Thyroid gland (tissue), 4 donors: ENCODE measurements at places on chromosomes 2 and 18. TPM values are rescaled to one million over a fixed set of nuclear protein-coding genes. Genes with fewer than 3 reads are reported as not detected.

GRCh38 chr2:204486321-204486720 is 59.0 kb upstream of the PARD3B start:
- no peaks in the 10 kb centered on the region for H3K27me3 ChIP-seq
- H3K27ac ChIP-seq, result no peak overlapping the region
- no peak overlapping the region for H3K4me3 ChIP-seq
- DNase-seq, result no peak

Gene PSMG2
- 65.7 TPM for total RNA-seq

DNA sequence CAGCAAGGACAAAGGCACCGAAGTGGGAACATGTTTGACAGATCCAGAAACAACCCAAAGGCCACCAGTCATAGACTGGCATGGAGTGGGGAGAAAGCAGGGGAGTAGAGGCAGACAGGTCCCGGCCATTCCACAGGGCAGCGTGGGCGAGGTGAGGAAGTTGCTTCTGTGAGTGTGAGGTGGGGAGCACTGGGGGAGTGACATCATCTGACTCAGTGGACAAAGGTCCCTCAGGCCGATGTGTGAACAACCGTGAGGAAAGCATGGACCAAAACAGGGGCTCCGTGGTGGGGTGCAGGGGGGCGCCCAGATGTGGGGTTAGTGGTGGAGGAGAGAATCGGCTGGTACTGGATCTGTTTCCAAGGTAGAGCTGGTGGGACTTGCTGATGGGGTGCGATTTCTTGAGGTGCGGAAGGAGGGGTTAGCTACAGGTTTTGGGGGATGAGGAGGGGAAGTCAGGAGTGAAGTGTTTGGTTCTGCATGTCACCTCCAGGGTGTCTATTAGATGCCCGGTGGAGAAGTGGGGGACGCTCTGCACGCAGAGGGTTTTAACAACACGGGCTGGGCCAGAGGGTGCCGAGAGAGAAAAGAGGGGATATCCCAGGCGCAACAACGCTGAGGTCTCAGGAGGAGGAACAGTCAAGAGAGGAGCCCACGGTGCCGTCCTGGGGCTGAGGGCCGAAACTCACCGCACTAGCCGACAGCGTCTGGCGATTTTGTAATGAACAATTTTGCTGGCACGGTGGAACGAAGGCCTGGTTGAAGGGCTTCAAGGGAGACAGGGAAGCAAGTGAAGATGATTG is 2.5 kb upstream of the SFT2D3 start:
- no peak for DNase-seq
- no peaks in the 10 kb centered on the region for H3K36me3 ChIP-seq
- H3K27me3 ChIP-seq, result no peaks in the 10 kb centered on the region
- peaks cover 19% of the 10 kb centered on the region for H3K4me1 ChIP-seq

DNA sequence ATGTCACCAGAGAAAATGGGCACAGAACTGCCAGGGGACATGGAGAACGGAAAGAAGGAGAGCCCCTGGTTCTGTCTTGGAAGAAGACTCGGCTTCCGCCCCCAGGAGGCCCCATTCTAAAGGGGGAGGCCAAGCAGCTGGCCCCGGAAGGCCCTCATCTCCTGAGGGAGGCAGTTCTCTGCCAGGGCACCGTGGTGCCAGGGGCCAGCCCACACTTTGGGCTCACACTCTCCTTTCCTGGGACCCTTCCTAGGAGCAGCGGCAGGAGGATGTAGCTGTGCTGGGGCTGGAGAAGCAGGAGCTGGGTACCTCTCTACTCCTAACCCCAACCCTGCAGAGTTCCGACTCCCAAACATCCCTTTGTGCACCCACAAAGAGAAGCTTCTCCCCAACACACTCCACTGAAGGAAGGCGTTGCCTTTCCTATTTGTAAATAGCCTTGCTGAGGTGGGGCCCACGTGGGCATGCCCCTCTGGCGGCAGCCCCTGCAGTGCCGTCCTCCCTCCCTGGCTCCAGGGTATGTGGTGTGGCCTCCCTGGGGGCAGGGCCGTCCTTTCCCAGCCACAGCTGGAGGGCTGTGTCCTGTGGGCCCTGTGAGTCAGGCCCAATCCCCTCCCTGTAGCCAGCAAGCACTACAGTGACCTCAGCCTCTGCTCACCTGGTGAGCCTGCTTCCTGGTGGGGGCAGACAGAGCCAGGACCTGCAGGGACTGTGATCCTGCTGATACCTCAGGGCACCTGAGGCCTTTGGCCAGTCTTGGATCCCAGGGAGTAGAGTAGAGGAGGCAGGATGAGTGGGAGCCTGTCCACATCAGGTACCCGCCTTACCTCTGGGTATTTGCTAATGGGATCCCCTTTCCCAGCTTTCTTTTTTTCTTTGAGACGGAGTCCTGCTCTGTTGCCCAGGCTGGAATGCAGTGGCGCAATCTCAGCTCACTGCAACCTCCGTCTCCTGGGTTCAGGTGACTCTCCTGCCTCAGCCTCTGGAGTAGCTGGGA is 26.6 kb downstream of the ZFP36L2 start:
- no peaks in the 10 kb centered on the region for H3K36me3 ChIP-seq
- no peaks in the 10 kb centered on the region for H3K4me1 ChIP-seq
- no peak for DNase-seq
- no peak overlapping the region for H3K27ac ChIP-seq
- H3K27me3 ChIP-seq, result no peaks in the 10 kb centered on the region
- H3K4me3 ChIP-seq, result no peak overlapping the region

Gene RASGRP3
- total RNA-seq, result 46.9 TPM

- no peak for DNase-seq
- no peak overlapping the region for H3K4me3 ChIP-seq
- no peaks in the 10 kb centered on the region for H3K4me1 ChIP-seq
- H3K27ac ChIP-seq, result no peak overlapping the region
Observed at GRCh38 chr2:108458082-108458481, 9.1 kb downstream of the GCC2 start.

Gene CNGA3
- total RNA-seq, result not detected

- no peaks in the 10 kb centered on the region for H3K27me3 ChIP-seq
- H3K4me1 ChIP-seq, result peaks cover 37% of the 10 kb centered on the region
- DNase-seq, result no peak
- no peaks in the 10 kb centered on the region for H3K36me3 ChIP-seq
Observed at GRCh38 chr2:42918671-42919318, 126.4 kb upstream of the HAAO start.

DNA sequence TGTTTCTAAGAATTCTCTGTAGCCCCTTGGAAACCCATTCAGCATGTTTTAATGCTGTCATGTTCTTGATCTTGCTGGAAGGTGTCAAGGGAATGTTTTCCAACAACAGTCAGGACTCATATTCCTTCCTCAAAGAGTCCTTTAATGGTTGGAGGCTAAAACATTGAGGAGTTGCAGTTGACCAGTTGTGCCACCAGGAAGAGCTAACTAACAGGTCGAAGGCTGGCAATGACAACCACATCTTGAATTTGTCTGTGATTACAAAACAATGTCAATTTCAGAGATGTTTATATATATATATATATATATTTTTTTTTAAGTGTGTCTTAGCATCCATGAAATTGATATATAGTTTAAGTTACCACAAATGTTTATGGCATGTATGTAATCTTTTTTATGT is 151.5 kb downstream of the INO80D start:
- no peaks in the 10 kb centered on the region for H3K36me3 ChIP-seq
- no peaks in the 10 kb centered on the region for H3K27me3 ChIP-seq
- no peak overlapping the region for H3K4me3 ChIP-seq
- H3K27ac ChIP-seq, result no peak overlapping the region
- DNase-seq, result no peak

DNA sequence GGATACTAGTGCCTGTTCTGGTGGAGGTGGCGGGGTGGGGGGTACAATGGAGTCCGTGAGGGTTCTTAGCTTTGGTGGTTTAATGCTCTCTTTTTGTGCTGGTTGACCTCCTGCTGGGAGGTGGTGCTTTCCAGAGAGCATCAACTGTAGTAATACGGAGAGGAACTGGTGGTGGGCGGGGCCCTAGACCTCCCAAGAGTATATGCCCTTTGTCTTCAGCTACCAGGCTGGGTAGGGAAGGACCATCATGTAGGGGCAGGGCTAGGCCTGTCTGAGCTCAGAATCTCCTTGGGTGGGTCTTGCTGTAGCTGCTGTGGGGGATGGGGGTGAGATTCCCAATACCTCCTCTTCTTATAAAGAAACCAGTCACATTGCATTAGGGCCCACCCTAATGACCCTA is 27.1 kb downstream of the CAMKMT start:
- H3K27ac ChIP-seq, result no peak overlapping the region
- H3K36me3 ChIP-seq, result no peaks in the 10 kb centered on the region
- H3K27me3 ChIP-seq, result no peaks in the 10 kb centered on the region
- no peak for DNase-seq

DNA sequence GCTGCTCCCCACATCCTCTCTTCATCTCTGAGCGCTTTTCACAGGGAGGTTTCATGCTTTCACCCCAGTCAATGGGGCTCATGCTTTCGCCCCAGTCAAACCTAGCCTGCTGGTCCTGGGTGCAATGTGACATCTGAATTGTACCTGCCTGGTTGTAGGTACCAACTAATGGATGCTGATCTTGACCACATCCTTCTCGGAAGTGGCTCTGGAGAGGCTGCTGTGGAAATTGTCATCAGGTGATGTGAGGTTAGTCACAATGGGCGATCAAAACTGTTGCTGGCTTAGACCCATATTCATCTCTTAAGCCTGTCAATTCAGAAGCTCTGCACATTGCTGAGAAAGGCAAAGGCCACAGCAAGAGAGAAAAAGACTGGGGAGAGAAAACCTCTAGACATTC is 32.7 kb upstream of the ALKAL2 start:
- no peak overlapping the region for H3K27ac ChIP-seq
- DNase-seq, result no peak
- H3K27me3 ChIP-seq, result no peaks in the 10 kb centered on the region
- no peak overlapping the region for H3K4me3 ChIP-seq

Gene KLHL29
- total RNA-seq, result 2.7 TPM

DNA sequence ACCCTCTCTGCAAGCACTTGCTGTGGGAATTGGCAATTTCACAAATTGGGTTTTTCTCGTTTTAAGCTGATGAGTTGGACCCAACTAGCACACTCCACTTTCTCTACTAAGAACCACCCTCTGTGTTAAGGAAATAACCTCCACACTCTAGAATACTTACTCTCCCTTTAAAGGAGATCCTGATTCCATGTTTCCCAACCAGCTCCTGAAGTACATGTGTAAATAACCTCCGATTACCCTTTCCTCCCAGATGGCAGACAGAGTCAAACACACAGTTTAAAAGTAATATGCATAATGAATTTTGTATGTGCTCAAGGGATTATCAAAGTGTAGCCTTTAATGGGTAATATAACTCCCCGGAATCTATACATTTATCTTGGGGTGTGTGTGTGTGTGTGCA is 171.3 kb upstream of the OSR1 start:
- H3K36me3 ChIP-seq, result no peaks in the 10 kb centered on the region
- no peak for DNase-seq
- H3K4me3 ChIP-seq, result no peak overlapping the region
- H3K27me3 ChIP-seq, result no peaks in the 10 kb centered on the region
- H3K27ac ChIP-seq, result no peak overlapping the region
- no peaks in the 10 kb centered on the region for H3K4me1 ChIP-seq

Gene GKN1
- not detected for total RNA-seq

DNA sequence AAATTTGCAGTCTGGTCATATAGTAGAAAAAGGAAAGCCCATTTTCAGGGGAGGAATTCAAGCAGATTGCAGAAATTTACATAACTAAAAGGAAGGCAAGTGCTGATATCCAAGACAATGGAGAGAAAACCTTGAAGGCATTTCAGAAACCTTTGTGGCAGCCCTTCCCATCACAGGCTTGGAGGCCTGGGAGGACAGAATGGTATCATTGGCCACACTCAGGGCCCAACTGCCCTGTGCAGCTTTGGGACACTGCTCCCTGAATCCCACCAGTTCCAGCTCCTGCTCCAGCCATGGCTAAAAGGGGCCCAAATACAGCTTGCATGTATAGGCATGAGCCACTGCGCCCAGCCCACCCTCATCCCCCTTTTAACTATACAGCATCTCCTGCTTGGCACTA is 81.1 kb upstream of the NYAP2 start:
- no peak overlapping the region for H3K27ac ChIP-seq
- no peak for DNase-seq
- H3K4me1 ChIP-seq, result no peaks in the 10 kb centered on the region

DNA sequence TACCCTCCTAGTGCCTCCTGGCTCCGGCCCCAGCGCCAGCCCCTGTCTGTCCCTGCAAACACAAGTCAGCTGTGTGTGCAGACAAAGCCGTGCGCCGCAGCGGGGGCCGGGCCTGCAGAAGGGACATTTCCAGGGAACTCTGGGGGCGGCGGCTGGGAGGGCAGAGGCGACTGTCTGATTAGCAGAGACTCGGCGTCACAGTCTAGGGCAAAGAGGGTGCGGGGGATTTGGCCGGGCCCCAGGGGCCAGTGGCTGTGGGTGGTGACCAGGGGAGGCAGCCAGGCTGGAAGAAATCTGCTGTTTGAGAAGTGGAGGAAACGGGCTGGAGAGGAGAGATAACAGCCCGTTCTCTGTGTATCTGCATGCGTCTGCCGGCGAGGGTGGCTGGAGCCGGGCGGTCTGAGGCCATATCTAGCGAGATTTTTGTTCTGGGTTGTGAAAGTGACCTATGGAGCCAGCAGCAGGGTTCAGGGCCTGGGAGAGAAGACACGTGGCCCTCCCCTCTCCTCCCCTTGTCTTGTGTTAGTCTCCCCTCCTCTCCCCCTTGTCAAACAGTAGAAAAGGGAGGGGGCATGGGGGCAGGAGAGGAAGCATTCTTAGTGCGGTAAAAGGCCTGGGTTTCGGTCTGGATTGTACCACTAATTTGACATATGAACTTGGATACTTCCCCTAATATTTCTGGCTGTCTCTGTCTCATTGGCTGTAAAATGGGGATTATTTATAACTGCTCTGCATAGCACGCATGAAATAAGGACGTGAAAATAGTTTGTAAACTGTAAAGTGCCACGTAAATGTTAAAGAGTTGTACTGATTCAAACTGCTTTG is 169.4 kb downstream of the SMAD7 start:
- no peaks in the 10 kb centered on the region for H3K27me3 ChIP-seq
- H3K4me1 ChIP-seq, result peaks cover 31% of the 10 kb centered on the region
- no peaks in the 10 kb centered on the region for H3K36me3 ChIP-seq

- H3K4me1 ChIP-seq, result peaks cover 22% of the 10 kb centered on the region
- DNase-seq, result no peak
- H3K4me3 ChIP-seq, result no peak overlapping the region
- peak overlapping the region; percentile 86 for H3K27ac ChIP-seq
Observed at GRCh38 chr2:238027591-238028415, 33.0 kb upstream of the SCLY start.

DNA sequence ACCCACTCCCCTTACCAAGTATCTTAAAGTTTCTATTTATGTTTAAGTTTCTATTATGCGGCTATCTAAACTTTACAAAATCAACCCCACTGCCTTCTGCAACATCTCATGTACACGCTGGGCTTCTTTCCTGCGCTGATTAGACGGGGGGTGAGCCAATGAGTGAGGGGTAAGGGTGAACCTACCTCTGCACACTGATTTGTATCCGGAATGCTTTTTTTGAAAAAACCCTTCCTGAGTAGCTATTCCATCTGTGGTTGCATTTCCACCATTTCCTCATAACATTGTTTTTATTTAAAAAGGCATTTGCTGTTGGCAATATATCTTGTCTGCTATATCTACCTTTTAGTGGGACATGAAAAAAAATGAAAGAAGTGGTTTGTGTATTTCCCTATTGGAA is 6.3 kb downstream of the ALPG start:
- no peak for DNase-seq
- no peaks in the 10 kb centered on the region for H3K36me3 ChIP-seq
- no peaks in the 10 kb centered on the region for H3K4me1 ChIP-seq

- H3K36me3 ChIP-seq, result no peaks in the 10 kb centered on the region
- H3K27ac ChIP-seq, result no peak overlapping the region
- H3K4me1 ChIP-seq, result no peaks in the 10 kb centered on the region
- peak; percentile 6 for DNase-seq
Observed at GRCh38 chr2:7281231-7282201, 364.3 kb downstream of the RNF144A start.

GRCh38 chr2:100650151-100650550 is 87.4 kb downstream of the PDCL3 start:
- no peak for DNase-seq
- H3K4me1 ChIP-seq, result no peaks in the 10 kb centered on the region
- no peaks in the 10 kb centered on the region for H3K27me3 ChIP-seq
- no peak overlapping the region for H3K27ac ChIP-seq

Gene ANKRD62
- total RNA-seq, result not detected
